ENCODE measurements at places on chromosomes 7 and 10.
A peak's percentile ranks its signal among the peaks of the same experiment; 100 is the strongest.

DNA sequence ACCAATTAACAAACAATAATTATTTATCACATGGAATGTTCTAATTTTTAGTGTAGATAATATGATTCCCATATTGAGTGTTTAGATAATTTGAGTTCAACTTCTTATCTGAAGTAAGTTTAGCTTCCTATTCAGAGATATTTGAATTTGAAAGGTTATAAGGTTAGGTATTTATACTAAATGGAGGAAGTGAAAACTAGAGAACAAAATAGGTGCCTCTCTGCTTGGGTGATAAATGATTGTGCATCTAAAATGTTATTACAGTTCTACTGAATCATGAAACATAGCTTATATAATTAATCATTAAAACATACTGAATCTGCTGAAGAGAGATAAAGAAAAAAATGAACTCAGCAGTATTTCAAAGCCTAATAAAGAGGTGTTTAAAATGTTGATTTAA, 1174.3 kb downstream of the XPNPEP1 start:
- DNase-seq, result no peak

DNA sequence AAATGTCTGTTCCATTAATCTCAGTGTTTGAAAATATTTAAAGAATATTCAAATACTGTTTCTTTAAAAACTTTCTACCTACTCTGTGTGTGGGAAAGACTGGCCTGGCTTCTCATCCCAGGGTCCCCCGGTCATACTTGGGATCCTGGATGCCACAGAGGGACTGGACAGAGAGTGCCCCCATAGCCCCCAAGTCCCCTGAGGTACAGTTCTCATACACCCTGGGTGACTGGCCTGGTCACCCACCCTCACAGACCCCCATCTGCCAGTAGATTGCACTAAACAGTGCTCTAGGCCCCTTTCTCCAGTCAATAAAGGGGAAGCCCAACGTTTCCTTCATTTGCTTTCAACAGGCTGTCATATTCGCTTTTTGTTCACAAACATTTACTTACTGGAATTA, 3.0 kb downstream of the TMEM273 start:
- no peak for DNase-seq

DNA sequence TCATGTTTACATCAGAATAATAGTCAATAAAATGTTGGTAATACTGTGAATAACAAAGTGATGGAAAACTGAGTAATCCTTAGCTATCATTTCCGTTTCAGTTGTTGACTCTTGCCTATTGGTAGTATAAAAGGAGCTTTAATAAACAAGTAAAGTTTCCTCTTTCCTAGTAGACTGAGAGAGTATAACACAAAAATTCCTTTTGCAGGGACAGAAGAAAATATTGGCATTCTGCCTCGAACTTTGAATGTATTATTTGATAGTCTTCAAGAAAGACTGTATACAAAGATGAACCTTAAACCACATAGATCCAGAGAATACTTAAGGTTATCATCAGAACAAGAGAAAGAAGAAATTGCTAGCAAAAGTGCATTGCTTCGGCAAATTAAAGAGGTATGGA, 9.4 kb downstream of the KIF20B start:
- DNase-seq, result no peak

DNA sequence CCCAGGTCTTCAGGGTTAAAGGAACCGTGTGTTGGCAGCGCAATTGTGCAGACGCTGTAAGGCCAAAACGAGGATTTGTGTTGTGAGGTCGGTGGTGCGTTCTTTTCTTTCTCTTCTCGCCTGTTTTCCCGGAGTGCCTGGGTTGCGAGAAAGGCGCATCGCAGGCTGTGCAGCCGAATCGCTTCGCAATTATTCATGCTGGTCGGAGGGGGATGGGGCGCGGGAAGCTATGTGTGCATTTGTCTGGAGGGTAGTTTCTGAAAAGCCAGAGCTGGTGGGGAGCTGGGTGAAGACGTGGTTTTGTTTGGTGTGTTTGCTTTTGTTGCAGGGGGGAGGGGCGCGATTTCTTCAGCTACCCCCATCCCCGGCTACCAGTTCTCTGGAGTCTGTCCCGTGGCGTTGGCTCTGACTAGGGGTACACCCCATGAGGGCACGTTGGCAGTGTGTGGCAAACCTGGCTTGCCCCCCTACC, 2.1 kb downstream of the MXI1 start:
- DNase-seq, result no peak

DNA sequence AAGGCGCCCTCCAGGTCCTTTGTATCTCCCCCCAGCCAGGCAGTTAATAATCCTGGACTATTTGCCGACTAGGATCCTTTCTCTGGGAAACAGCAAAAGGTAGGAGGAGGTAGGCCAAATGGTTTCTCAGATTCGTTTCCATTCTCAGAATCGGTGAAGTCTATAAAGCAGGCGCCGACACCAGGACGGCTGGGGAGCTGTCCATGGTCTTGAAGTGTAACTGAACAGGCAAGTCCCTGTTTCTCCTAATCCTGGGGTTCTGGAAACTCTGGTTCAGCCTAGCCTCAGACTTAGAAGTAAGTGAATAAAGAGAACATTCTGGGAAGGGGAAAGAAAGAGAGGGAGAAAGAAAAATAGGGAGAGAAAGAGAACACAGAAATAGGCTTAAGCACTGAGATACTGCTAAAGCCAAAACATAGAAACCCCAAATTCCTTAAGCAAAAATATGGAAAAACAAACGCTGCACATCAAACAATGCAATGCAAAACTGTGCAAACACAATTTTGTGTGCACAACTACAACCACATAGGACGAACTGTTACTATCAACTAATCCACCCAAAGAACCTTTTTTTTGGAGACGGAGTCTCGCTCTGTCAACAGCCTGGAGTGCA, 11.1 kb upstream of the INA start:
- DNase-seq, result no peak

DNA sequence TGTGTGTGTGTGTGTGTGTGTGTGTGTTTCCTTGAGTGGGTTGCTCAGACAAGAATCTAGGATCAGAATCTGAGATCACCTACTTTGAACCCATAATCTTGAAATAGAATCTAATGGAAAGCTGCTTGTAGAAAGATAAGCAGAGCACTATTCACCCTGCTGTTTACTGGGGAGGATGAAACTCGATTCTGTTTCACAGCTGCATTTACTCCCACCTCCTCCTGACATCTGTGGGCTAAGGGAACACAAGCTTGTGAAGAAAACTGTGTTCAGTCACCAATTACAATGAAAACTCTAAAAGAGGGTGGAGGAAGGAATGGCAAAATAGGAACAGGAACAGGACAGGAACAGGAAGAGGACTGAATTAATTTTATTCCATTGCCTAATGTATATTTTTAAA, 269.5 kb downstream of the TSPAN12 start:
- no peak for DNase-seq

- no peak for DNase-seq
These were observed 4.9 kb upstream of the VSIR start for GRCh38 chr10:71778071-71778825.

DNA sequence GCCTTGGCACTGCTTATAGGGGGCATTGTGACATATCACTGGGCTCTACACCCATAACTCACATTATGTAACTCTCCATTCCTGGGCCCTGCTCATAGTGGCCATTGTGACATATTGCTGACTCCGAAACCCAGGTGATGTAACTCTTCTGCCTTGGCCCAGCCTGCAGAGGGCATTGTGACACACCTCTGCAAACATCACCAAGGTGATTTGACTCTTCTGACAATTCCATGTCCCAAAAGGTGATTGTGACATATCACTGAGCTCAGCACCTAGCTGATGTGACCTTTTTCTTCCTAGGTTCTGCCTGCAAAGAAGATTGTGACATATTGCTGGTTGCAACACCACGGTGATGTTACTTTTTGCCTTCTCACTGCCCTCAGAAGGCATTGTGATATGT, 36.5 kb upstream of the ZNF680 start:
- no peak for DNase-seq

DNA sequence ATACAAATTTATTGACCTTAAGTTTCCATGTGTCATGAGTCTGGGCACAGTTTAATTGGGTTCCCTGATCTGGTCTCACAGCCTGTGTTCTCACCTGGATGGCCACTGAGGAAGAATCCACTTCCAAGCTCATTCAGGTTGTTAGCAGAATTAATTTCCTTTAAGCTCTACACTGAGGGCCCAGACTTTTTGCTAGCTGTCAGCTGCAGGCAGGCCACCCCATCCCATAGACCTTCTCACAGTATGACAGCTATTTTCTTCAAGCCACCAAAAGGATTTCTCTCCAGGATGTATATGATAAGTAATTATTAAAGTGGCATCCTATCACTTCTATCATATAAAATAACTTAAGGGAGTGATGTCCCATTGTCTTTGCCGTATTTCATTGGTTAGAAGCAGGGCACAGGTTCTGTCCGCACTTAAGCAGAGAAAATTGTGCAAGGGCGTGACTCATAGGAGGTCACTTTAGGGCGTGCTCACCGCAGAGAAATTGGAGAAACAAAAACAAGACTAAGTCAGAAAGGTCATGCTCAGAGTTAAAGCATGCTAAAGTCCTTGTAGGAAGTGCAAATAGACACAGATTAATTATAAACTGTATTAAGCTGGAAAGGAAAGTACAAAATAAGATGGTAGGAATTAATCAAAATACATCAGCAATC, 109.9 kb downstream of the AHR start:
- no peak for DNase-seq

DNA sequence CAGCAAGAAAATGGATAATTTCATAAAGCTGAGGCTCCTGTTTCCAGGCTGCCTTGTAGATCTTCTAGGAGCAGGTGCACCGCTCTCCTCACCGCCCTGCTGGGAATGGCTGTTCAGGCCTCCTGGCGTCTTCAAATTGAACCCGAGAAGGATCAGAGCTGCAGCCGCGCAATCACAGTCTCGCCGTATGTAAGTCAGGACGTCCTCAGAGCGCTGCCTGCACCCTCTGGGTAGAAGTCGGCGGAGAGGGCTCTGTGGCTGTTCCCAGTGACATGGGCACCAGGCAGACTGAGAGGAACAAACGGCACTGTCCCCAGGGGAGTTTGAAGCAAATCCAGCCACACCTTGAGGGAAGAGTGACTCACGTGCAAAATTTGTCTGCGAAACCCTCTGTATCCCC, 476.9 kb downstream of the TCERG1L start:
- no peak for DNase-seq

- DNase-seq, result no peak
These were observed 345.0 kb upstream of the AOAH start for GRCh38 chr7:37069336-37069735.

DNA sequence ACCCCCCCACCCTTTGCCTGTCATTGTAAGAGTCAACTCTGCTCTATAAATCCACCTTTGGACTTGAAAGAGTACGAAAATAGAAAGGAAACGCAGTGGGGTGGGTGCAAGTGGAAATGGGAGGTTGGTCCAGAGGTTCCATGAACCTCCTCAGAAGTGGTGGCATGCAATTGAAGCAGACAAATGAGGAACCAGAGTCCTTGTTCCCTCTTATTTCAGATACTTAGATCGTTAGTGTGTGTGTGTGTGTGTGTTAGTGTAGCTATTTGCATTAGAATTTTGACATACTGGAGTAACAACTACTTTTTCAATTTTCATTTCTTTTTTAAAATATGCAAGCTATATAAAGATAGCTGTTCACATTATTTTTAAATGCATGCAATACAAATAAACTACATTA, 18.1 kb upstream of the TFAM start:
- DNase-seq, result no peak

DNA sequence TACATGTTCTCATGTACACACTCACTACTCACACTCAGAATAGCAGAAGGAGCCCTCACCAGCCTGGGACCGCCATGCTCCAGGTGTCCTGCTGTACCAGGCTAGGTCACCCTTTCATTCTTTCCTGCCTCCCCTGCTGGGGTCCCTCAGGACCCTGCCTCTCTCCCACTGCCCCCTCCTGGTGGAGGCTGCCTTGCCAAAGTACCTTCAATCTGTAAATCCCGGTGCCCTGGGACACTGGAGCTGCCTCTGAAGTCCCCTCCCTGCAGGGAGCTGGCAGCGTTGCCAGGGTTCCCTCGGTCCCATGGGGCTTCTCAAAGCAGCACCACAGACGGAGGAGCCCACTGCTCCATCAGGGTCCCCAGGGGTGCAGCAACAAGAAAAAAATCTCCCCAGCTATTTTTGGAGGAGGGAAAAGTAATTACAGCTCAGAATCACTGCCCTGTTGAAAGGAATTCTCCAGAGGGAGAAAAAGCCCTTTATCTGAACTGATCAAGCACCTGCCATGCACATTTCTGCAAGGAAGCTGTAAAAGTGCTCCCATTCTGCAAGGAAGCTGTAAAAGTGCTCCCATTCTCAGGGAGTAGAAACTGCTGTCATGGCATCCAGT, 259.9 kb downstream of the PTPRN2 start:
- no peak for DNase-seq

- peak; percentile 3 for DNase-seq
These were observed 221.3 kb downstream of the ARHGAP12 start for GRCh38 chr10:31707093-31708039.

DNA sequence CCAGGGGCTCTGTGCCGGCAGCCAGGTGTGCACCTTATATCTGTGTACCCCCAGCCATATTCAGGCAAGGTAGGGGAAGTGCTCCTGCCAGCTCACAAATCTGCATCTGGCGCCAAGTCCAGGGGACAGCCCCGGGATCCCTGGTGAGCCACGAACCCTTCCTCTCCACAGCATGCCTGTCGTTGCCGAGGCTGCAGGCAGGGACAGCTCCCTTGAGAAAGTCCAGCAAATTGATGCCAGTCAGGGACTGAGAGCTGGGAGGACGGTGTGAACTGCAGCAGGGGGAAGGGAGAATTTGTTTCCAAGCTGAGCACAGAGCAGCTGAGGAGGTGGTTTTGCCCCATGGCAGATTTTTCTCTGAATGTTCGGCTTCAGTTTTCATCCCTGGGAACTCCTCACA, 919 bp downstream of the PLA2G12B start:
- DNase-seq, result no peak

Measured in activated naive CD8-positive, alpha-beta T cell treated with anti-CD3 and anti-CD28 coated beads, Interleukin-2, amount 50 U/mL, for 16 hours (primary cell).